NCI-H510A treated with DMSO at 0.1 percent for 48 hours (cell line): ENCODE measurements at places on chromosomes 12 and 14.
A peak's percentile ranks its signal among the peaks of the same experiment; 100 is the strongest.

GRCh38 chr12:24173067-24173466 lies 223.6 kb upstream of the SOX5 start:
- peak; percentile 26 for DNase-seq

GRCh38 chr14:104232070-104232484 lies 93.7 kb downstream of the KIF26A start:
- no peak for DNase-seq

DNA sequence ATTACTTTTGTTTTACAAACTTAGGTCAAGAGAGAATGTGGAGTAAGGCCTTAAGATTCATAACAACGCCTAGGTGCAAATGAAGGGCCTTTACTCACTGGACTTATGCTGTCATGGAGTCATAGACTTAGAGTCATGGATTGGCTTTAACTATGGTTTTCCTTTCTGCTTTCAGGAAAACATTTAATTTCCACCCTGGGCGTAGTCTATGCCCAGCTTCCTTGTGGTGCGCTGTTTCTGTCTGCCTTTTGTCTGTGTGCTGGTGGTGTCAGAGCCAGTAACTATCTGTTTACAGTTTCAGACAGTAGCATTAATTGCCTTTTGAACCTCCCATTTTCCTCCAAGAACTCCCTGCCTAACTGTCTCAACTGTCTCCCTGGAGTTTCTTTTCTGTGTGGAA lies 31.8 kb upstream of the COX6A1 start:
- DNase-seq, result no peak

- no peak for DNase-seq
Observed at GRCh38 chr14:54975856-54976255, 51.0 kb downstream of the WDHD1 start.

DNA sequence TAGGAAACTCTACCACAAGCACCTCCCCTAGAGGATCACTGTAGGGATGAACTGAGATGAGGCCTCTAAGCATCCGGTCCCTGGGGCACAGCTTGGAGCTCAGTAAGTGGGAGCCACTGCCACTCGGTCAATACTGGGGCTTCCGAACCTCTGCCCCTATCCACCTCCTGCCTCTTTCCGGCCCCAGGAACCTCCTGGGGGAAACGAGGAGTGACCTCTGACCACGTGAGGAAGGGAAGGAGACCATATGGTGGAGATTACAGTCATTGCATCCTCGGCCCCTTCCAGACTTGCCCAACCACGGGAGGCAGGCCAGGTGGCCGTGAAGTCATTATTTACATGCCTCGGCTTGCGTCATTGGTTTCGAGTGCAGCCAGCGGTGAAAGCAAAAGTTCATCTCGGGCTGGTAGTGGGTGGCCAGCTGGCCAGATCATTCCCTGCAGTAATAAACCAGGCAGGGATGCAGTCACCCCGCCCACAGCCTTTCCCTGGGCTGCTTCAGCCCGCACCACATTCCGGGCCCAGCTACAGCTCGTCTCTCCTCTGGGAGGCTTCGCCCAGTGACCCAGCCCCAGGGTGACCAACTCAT lies 65.4 kb downstream of the C14orf132 start:
- peak; percentile 90 for DNase-seq

DNA sequence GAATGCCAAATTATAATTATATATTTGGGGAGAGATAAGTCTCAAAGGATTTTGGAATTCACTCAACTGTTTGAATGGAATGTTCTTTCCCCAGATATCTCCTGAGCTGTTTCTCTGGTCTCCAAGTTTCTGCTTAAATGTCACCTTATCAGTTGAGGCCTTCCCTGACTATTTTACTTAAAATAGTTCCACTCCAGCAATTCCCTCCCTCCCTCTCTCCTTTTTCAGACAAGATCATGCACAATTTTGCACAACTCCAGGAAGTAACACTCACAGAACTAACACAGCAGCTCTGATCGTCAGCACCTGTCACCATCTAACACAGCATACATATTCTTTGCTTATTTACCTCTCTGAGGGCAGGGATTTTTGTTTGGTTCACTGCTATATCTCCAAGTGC lies 12.5 kb downstream of the BTG1 start:
- DNase-seq, result no peak

GRCh38 chr12:753611-754472 lies 1.5 kb downstream of the WNK1 start:
- peak; percentile 39 for DNase-seq
